ENCODE measurements at places on chromosomes 13 and 19.

DNA sequence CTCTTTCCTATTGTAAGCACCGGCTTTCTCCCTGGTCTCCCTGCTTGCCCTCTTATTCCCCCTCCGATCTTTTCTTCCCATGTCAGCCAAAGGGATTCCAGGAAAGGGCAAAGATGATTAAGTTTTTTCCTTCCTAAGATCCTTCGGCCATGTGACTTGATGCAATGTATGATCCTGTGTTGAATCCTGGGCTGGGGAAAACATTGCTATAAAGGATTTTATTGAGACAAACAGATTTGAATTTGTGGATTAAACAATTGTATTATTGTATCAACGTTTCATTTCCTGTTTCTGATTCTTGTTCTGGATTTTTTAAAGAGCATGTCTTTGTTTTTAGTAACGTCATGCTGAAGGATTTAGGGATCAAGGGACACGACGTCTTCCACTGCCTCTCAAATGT, 16.9 kb upstream of the ZNF541 start:
- no peak for DNase-seq

DNA sequence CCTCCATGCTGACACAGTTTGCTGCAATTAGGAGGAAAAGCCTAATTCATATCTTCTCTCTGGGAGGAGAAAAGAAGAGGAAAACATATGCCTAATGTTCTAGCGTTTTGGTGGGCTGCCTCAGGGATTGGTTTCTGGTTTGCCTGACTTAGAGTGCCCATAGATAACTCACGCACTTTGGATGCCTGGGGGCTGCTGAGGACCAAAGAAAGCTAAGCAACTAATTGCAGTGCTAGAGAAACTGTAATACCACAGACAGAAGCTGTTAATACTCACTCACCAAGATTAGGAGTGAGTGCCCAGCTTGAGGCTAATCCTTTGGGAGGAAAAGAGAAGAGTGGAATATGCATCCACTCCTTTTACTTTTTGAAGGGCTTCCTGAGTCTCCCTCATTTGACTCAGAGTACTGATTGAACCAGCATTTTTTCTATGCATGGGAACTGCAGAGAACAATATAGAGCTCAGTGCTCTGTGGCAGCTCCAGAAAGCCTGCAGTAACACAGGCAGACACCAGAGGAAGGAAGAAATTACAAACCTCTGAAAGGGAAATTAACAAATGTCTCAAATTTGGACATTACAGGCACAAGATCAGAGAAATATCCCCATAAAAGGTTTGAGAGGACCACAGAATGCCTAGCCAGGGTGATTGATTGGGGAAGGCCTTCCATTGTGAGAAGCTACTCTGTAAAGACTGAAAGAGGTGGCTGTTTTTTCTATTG, 666.4 kb downstream of the OLFM4 start:
- no peak for DNase-seq

DNA sequence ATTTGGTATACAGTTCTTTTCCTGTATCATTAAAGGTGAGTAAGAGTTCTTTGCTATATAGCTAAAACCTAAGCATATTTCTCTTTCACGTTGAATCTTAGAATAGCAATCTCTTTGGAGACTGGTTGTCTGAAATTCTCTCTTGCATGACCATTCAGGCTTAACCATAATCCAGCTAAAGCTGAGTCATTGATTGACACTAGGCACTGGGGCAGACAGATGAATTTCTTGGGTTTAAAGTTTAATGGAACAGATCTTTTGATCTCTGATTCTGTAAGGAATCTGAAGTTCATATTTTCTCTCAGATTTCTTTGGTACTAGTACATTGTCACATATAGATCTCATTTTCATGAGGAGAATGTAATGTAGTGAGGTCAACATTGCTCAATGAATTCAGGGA, 397.3 kb upstream of the MIR17HG start:
- no peak for DNase-seq

GRCh38 chr13:45021250-45021649, 31.9 kb downstream of the GPALPP1 start:
- no peak for DNase-seq

- no peak for DNase-seq
Measured at GRCh38 chr19:17405250-17406045, at the start of gene BST2. TSS of gene BST2 (minus strand) at chr19:17405630. CDS start at chr19:17405575, 55 bp downstream.

GRCh38 chr19:56710437-56710836, 38.9 kb upstream of the ZNF835 start:
- no peak for DNase-seq

- DNase-seq = no peak
Measured at GRCh38 chr19:50492303-50493052, 15.8 kb upstream of the GARIN5A start.

- peak; percentile 3 for DNase-seq
Measured at GRCh38 chr13:71021825-71022422, 845.1 kb downstream of the DACH1 start.

DNA sequence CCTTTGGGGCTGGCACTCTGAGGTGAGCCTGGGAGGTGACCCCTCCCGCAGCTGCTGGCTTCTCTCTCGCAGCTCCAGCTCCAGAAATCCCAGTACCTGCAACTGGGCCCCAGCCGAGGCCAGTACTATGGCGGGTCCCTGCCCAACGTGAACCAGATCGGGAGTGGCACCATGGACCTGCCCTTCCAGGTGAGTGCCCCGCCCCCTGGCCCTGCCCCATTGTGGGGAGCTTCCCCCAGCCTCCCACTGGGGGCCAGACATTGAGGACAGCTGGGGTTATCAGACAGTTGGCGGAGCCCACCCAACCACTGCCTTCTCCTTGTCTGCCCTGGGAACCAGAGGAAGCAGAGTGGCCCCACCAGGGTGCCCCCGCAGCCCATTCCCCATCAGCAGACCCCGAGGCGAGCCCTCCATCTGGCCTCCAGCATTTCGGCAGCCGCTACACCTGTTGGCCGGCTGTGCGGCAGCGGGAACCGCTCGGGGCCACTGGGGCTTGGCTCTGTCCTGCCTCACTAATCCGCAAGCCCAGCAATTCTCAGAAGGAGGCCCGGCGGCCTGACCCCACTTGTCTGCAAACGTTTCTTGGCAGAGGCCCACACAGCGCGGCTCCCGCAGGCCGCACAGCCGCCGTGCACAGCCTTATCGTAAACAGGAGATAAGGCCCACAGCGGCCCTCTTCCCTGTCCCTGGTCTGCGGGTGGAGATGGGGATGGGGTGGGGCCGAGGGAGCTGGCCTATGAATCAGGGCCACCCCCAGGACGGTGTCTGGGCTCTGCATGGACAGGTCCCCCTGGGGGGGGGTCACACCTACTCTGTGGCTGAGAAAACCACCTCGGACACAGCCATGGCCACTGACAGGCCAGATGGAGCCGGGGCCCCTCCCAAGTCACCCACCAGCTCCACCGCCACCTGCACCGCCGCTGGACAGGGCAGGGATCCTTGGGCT, 48.0 kb downstream of the COMP start:
- no peak for DNase-seq

- DNase-seq = no peak
Measured at GRCh38 chr19:56087647-56088496, 33.2 kb downstream of the ZNF787 start.

DNA sequence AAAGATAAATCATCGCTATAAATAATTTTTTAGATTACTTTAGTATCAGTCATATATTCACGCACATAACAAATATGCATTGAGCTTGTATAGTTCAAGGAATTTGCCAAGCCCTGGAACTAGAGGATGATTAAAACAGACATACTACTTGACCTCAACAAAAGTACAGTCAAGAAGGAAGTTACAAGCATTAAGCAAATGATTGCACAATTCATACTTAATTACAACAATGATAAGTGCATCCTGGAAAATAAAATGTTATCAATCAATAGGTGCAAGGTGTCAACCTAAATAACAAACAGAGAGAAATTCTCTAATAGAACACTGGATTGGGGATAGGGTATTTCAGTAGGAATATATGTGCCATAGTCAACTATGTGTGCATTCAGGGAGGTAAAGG, 491.2 kb downstream of the GPC5 start:
- no peak for DNase-seq

DNA sequence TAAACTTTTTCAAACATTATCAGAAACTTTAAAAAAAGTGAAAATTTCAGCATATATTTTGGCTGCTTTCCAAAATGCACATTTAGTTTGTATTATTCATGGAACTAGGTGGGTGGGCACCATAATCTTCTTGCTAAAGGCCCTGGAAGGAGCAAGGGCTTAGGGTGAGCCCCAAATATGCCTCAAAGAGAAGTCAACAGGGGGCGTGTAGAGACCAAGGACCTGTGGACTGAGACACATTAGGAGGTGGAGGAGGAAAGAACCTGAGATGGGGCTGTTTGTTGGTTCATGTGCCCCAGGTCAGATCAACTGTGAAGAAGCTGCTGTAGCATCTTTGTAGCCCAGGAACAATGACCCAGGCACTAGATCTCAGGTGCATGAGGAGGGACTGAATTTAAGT, 79.6 kb upstream of the OLFM4 start:
- no peak for DNase-seq

- DNase-seq = no peak
Measured at GRCh38 chr13:113126265-113127150, 3.9 kb downstream of the F10 start.

DNA sequence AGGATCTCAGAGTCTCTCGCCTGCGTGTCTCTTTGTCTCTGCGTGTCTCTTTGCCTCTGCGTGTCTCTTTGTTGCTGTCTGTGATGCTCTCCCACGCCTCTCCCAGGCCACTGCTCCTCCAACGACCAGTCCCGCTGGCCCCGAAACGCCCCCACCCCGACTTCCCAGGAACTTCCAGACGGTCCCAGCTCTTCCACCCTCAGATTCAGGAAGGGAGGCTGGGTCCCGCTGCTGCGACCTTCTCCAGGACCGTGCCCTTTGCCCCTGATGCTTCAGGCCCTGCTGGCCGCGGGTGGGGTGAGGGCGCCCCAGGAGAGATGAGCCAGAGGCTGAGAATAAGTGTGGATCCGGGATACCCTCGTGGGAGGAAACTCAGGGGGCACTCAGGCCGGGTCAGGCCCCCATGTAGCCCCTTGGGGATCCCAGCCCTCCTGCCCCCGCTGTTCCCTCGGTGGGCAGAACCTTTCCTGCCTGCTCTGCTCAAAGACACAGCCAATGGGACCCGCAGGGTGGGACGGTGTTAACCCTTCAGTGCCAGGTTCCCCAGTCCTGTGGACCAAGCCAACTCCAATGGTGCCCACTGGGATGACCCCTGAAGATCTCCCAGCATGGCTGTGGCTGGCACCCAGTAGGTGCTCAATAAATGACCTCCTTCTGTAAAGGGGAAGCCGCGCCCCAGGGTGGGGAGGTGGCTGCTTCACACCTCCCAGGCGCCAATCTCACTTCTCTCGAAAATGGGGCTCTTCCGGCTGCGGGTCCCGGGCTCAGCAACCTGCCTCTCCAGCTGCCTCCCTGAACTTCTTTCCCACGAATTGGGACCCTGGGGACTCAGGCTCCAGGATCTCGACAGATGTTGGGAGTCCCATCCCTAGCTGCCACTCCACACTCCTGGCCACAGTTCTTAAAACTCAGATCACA, 1.5 kb upstream of the S1PR5 start:
- DNase-seq = no peak

DNA sequence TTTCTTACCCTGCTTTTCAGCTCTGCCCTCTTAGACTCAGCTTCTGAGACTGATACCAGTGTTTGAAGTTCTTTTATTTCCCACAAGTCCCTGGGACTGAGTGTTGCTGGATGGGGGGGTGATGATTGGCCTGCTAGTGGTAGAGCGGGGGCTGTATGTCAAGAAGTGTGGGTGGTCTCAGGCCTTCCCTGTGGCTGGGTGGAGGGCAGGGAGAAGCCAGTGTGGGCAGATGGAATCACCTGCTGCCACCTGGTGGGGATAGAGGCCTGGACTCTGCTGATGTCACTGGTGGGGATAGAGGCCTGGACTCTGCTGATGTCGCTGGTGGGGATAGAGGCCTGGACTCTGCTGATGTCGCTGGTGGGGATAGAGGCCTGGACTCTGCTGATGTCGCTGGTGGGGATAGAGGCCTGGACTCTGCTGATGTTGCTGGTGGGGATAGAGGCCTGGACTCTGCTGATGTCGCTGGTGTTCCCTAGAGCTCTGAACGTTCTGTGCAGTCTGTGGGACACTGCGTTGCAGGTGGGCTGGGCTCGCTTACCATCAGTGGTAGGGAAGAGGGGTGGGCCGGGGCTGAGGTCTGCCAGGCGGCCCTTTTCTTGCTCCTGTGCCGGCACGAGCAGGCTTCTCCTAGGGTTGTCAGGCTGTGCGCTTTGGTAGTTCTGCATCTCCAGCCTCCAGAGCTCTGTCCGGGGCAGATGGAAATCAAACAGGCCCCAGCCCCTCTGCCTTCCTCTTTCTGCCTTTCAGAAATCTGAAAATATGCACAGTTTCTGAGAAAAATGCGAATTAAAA, 101.3 kb downstream of the ARHGEF7 start:
- no peak for DNase-seq

All from NCI-H187 (cell line).